Stimulated activated CD8-positive, alpha-beta memory T cell treated with anti-CD3 and anti-CD28 coated beads, Interleukin-7, amount 100 ng/mL, for 1 hour (primary cell): ENCODE measurements at places on chromosomes 3 and 15.

GRCh38 chr3:194220901-194221326 is 85.0 kb downstream of the HES1 start:
- no peak for DNase-seq

- DNase-seq: no peak
Measured at GRCh38 chr3:119643528-119643927, 16.9 kb downstream of the POPDC2 start.

DNA sequence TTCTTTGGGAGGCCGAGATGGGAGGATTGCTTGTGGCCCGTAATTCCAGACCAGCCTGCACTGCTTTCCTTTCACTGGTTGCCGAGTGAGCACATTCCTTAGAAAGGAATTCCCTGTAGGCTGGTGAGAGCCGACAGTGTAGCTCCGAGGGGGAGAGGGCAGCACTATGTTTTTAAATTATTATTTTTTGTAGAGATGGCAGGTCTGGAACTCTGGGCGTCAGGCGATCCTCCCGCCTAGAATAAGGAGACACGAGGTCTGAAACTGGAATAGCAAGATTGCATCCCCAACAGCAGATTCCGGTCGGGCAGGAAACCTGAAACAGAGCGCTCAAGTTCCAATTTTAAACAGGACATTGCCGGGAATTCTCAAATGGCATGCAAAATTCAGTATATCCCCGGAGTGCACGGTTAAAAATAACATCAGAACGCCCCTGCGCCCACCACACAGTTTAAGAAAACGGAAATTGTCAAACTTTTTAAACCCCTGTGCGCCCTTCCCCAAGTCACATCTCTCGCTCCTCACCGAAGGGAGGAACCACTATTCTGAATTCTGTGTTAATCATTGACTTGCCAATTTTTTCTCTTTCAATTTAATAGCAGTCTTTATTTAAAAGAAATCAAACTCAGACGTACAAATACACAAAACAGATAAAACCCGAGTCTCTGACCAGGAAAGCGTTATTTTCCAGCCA is 643 bp upstream of the RNU5B-1 start:
- DNase-seq: no peak

GRCh38 chr3:50385754-50386153 is 26.4 kb upstream of the TMEM115 start:
- DNase-seq: no peak

GRCh38 chr3:4895838-4896237 is 83.4 kb upstream of the BHLHE40 start:
- no peak for DNase-seq

- DNase-seq: no peak
Measured at GRCh38 chr3:12158387-12159226, at the start of gene TIMP4. TIMP4 (minus strand) TSS chr3:12158912; CDS start chr3:12158840, 72 bp downstream.
